Sciatic nerve (tissue), 2 donors: ENCODE measurements at places on chromosomes 2 and 18.

- no peak for DNase-seq
Measured at GRCh38 chr2:18455236-18455862, 105.1 kb downstream of the RDH14 start.

DNA sequence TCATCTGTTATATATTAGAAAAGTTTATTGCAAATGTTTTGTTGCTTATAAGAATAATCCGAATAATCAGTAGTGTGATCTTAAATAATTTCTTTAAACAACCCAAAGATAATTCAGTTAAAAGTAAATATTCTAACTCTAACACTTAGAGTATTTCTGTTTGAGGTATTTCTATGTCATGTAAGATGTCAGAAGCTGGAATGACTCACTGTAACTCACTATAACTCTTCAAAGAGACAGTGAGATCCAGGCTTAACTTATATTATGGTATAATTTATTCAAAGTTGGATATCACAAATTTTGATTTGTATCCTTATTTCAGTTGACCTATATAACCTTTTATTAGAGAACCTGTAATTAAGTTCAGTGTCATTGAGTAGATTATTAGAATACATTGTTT, 6.9 kb downstream of the MBD5 start:
- DNase-seq = no peak

- no peak for DNase-seq
Measured at GRCh38 chr2:191298306-191298705, 53.1 kb downstream of the MYO1B start.

DNA sequence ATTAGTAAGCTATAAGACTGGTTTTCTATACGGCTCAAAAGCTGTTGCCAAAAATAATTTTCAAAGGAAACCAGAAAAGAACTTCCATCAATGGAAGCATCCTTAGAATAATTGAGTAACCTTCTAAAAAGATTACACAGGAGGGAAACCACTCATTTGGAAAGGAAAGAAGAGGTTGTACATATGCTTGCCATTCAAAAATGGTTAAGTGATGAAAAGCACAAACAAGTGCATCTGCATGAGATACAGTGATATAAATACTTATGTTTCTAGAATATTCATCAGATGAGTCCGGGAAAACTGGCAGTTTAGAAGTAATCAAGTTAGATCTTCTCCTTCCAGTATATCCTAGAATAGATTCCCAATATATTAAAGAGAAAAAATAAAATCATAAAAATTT, 20.1 kb upstream of the SMAD2 start:
- DNase-seq = no peak

DNA sequence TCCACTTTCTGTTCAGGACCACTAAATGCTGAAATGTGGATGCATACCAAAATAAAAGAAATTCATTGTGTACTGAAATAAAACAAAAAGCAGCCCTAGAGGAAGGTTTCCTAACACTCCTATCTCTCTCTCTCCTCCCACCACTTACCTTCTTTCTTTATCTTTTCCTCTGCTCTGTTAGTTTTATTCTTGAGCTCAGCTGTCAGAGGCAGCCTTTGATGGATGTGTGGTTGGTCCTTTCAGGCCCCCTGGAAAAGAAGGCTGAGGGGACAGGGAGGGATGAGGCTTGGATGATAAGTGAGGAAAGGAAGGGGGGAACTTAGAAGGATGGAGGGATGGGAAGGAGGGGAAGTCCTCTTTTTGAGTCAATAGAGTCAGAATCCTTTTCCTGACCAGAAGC, 47.6 kb downstream of the DHRS9 start:
- DNase-seq = no peak

DNA sequence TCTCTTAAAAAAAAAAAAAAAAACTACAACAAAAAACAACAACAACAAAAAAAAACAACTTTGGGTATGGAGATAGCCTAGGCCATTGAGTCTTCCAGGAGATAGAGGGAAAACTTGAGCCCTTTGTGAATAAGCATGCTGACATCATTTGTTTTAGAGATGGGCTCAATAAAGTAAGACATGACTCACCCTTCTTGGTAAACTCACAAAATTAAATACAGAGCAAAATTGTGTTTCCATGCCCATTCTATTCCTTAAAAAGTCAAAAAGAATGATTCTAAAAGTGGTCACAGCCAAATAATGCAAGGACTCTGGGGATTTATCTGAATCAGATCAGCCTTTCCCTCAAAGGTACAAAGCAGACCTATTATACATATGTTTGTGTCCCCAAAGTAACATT, 117.4 kb downstream of the ETAA1 start:
- DNase-seq = no peak

DNA sequence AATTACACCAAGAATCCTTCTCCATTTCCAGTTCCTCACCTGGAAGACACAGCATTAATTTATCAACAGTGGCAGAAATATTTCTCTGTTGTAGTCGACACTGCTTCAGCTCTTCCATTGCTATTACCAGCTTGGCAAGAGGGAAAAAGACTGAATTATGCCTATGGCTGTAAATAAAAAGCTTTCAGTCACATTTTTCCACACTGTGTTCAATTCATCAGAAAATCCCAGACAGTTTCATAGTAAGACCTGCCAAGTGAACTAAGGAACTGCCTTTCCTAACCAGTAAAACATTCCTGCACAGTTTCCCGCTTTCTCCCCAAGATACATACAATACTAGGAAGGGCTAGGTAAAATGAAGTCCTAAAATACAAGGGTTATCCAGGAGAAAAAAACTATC, 94.7 kb downstream of the EXOC6B start:
- DNase-seq = no peak

GRCh38 chr2:7795778-7796563, 878.8 kb downstream of the RNF144A start:
- no peak for DNase-seq

- DNase-seq = no peak
Measured at GRCh38 chr2:136065384-136065783, 52.6 kb downstream of the CXCR4 start.

DNA sequence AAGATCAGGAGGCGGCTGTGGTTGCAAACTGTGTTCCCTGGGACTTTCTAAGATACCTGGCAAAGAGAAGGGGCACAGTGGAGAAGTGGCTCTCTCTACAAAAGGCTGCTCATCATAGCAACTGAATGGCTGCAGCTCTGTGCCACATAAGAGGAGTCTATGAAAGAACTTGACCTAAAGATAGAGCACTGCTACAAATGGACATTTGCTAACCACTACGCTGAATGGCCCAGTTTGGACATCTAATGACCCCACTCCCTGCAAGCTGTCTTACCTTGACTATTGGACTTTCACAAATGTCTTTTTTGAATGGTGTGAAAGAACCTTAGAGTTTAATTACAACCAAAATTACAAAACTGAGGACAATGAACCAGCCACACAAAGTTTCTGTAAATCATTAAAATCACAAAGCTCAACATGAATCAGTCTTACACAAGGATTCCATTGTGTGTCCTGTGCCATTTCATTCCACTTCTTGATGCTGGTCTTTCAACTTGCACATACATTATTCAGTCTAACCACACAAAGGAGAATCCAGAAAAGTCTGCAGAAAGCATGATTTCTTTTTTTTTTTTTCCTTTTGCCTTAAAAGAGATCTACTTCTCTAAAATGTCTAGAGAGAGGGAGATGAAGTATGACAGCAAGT, 154.0 kb downstream of the LAMA1 start:
- no peak for DNase-seq

DNA sequence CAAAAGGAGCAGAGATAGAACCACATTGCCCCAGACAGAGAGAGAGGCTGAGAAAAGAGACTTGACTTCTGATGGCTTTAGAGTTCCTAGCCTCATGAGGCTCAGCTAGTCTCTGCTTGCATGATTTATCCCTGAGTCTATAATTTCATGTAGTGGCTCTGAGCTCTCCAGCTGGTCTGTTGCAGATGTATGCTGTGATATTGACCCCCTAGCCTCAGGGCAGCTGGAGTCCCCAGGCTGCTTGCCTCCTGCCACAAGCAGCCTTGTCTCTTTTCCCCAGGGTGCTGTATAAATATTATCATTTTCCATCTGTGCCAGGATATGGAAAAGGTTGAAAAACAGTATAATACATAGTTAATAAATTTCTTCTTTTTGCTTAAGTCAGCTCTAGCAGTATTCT, 467.6 kb upstream of the CWC22 start:
- no peak for DNase-seq

GRCh38 chr2:171235262-171235881, 74.7 kb upstream of the TLK1 start:
- no peak for DNase-seq

GRCh38 chr18:3453540-3454364, 3.8 kb downstream of the TGIF1 start:
- DNase-seq = peak; percentile 78

GRCh38 chr2:188974164-188974563, at the start of gene COL3A1:
TSS of gene COL3A1 (plus strand) at chr2:188974373. CDS start at chr2:188974490, 117 bp downstream.
- peak; percentile 60 for DNase-seq

- DNase-seq = no peak
Measured at GRCh38 chr2:99888617-99889016, 253.8 kb downstream of the AFF3 start.
